ENCODE measurements at places on chromosomes 5 and 9.

GRCh38 chr5:83662558-83662957 lies 58.1 kb downstream of the HAPLN1 start:
- no peak for DNase-seq

DNA sequence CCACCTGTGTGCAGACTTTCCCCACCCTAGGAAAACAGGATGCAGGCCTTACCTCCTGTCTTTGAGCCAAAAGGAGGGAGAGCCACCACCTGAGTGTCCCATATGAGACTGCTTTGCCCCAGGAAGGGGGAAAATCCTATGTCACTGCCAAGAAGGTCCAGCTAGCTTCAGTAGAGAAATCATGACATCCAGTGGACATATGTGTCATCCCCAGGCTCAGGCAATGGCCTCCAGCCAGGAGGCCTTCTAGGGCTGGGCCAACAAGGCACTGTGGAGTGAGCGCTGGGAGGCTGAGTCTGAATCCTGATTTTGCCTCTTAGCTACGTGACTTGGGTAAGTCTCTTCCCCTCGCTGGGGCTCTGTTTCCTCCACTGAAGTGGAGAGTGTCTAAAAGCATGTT lies 60.2 kb downstream of the SMIM23 start:
- DNase-seq: no peak

DNA sequence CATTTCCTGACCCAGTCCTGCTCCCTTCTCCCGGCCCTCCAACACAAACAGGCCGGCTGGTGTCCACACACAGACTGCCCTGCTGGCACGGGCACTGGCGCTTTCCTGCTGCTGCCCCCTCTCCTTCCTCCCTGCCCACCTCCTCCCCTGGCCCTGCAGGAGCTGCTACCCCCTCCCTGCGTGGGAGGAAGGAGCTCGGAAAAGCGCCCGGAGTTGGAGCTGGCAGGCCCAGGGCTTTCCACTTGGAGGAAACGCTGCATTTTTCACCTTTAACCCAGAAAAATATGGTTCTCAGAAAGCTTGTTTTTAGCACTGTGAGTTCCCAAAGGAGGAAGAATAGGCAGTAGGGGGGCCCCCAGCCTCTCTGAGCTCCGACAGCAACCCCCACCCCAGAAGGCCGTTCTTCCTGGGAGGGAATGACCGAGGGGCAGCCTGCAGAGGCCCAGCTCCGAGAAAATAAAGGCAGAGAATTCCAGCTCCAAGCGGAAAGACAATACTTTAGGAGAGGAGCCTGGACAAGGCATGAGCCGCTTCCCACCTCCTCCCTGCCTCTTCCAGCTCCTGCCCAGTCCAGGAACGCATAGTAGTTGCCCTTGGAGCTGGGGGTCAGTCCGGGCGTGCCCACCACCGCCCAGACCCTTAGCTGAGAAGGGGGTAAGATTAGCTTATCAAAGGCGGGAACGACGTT lies 88.9 kb downstream of the LIFR start:
- peak; percentile 86 for DNase-seq

DNA sequence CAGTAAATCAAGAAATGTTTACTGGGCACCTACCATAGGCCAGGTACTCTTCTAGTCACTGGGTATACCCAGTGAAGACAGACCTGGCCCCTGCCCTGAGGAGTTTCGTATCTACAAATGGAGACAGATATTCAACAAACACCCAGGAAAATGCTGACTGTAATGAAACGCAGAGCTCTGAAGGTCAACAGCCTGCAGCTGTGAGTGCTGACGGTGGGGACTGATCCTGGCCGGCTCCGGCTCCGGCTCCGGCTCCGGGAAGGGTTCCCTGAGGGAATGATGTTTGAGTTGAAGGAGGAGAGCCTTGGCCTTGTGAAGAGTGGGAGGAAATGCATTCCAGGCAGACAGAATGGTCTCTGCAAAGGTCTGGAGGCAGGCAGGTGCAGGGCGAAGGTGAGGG lies 23.1 kb downstream of the FGFR4 start:
- no peak for DNase-seq

- DNase-seq: peak; percentile 86
Observed at GRCh38 chr5:160369990-160370712, at the start of gene C1QTNF2. Gene C1QTNF2, minus strand, starts transcription at chr5:160370626. Its CDS starts 15,615 bp downstream, at chr5:160355011.

DNA sequence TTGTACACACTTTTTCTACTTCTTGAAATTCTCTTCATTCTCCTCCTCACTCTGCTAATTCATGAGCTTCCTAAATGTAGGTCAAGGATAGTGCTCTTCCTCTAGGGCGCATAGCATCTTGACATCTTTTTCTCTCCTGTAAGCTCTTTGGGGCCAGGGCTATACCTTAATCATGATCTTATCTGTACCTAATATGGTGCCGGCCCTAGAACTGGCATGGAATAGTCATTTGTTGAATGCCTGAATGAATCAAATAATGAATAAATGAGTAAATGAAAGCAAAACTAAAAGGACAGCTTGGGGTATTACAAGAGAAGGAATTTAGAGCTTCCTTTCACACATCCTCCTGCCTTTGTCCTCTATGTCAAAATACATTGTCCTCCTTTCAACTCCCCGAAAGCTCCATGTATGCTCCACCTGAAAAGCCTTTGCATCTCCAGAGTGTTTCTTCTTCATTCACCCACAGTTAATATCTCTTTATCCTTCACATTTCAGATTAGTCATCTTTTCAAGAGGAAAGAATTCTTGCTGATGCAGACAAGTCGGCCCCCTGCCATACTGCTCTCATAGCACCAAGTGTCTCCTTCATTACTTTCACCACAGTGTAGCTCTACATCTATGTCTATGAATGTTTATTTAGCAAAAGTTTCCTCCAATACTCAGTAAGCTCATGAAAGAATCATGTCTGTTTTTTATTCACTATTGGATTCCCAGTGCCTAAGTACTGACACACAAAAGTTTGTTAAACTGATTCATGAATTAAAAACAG lies 16.4 kb upstream of the PPP2R2B start:
- DNase-seq: no peak

DNA sequence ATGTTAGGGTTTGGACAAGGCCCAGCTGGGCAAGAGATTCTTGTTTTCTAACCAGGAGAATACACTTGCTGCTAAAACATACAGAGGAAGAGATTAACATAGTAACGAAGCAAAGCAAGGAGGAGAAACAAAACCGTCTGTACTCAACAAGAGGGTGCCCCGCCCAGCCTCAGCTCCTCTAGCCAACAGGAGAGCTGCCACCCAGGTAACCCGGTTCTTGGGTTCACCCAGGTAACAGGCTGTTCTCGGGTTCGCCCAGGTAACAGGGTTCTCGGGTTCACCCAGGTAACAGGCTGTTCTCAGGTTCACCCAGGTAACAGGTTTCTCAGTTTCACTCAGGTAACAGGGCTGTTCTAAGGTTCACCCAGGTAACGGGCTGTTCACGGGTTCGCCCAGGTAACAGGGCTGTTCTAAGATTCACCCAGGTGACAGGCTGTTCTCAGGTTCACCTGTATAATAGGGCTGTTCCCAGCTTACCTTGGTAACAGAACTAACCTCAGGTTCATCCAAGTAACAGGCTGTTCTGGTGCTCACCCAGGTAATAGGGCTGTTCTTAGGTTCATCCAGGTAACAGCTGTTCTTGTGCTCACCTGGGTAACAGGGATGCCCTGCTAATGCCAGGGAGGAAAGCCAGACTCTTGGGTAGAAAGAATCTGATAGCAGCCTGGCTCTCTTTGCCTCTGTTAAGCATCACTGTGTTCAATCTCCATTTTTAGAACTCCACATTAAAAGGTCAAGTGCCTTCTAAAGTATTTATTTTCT lies 271.6 kb downstream of the SYK start:
- DNase-seq: no peak

GRCh38 chr5:36957953-36958537 lies 81.5 kb downstream of the NIPBL start:
- DNase-seq: no peak

DNA sequence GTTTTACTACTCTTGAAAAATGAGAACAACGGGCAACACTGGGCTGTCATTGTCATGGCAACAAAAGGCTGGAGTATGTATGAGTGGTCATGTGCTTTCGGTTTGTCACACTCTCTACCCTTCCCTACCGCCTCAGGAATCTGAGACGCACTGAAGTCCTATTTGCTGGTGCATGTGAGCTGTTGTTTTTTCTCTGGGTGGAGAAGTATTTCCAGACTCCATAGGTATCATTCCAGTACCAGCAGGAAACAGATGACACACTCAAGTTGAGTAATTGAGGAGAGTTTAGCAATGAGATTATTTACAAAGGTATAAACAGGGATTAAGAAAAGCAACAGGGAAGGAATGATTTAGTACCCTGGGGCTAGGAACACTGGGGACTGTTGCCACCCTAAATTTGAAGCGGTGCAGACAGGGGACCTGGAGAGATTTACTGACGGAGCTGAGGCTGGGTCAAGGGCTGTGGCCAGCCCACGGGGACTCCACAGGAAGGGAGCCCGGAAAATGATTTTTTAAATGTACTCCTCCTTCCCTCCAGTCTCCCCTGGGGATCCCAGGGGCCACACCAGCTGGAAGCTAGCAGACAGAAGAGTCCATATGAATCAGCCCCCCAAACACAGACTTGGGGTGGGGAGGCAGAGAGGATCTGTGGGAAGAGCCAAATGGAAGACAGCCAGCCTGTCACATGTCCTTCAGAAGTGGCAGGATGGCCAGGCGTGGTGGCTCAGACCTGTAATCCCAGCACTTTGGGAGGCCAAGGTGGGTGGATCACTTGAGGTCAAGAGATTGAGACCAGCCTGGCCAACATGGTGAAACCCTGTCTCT lies 13.2 kb upstream of the ZBTB43 start:
- DNase-seq: no peak

DNA sequence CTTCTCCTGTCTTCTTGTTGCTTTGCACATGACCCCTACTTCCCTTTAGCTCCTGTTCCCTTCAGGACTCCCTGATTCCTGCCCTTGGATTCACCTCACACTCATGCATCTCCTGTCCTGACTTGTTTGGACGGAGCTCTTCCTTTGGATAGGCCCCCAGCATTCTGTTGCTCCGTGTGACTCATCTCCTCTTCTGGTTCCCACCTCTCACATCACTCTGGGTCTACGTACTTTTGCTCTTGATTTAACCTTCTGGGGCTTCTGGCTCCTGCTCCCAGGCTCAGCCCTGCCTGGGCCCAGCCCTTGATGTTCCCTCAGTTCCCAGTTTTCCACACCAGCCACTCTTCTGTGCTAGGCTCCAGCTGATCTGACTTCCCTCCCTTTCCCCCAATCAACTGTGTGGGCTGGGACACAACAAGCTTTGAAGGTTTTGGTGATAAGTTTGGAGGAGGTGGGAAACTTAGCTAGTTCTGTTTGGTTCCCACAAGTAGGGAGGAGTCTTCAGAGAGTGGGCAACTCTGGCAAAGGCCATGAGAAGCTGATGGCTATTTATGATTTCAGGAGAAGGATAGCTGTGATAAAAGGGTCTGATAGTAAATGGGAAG lies 331.5 kb downstream of the ARHGEF28 start:
- no peak for DNase-seq

DNA sequence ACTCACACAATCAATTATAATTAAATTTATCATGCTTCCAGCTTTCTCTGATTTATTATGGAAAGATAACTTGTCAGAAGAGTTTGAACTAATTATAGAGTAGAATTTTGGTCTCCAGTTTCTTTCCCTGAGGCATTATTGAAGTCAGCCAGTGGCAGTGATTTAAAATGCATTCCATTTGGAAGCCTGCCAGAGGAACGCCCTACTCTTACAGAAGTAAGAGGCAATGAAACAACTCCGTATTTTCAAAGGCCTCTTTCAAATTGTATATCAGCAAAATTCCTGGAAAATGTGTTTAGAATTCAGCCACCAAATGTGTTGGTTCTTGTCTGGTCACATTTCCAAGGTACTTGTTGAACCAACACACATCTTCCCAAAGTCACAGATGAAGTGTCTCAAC lies 640.9 kb downstream of the SEMA5A start:
- no peak for DNase-seq

GRCh38 chr5:175554296-175554695 lies 75.9 kb downstream of the SFXN1 start:
- DNase-seq: no peak

GRCh38 chr9:134778841-134779411 lies 101.7 kb upstream of the FCN2 start:
- peak; percentile 87 for DNase-seq

DNA sequence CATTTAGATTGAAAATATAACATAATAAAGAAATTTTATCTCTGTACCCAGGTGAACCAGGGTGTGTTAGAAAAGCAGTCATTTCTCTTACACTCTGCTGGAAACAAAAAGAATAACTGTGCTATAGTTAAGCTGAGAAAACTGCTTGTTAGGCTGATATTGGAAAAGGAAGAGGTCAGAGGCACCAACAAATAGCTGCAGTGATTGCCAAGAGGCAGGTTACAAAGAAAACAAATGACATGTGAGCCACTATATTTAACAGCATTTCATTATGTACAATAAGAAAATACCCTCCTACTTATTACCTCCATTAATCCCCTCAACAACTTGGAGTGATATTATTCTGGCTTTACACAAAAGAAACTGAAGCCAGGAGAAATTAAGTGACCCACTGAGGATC lies 607.9 kb upstream of the TLE4 start:
- DNase-seq: no peak

DNA sequence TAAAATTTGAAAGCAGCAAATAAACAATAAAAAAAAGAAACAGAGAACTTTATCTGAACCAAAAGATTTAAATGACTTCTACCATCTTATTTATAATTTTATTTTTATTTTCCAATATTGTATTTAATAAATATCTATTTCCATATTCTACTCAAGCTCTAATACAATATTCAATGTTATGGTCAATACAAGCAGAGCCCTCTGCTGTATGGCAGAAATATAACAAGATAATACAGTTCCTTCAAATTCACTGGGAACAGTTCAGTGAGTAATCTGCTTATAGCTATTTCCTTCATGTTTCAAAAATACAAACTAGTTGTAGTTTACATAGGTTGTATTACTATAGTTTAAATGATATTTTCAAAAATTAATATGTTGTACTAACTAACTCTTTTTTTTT lies 332.7 kb downstream of the PRDM9 start:
- no peak for DNase-seq

DNA sequence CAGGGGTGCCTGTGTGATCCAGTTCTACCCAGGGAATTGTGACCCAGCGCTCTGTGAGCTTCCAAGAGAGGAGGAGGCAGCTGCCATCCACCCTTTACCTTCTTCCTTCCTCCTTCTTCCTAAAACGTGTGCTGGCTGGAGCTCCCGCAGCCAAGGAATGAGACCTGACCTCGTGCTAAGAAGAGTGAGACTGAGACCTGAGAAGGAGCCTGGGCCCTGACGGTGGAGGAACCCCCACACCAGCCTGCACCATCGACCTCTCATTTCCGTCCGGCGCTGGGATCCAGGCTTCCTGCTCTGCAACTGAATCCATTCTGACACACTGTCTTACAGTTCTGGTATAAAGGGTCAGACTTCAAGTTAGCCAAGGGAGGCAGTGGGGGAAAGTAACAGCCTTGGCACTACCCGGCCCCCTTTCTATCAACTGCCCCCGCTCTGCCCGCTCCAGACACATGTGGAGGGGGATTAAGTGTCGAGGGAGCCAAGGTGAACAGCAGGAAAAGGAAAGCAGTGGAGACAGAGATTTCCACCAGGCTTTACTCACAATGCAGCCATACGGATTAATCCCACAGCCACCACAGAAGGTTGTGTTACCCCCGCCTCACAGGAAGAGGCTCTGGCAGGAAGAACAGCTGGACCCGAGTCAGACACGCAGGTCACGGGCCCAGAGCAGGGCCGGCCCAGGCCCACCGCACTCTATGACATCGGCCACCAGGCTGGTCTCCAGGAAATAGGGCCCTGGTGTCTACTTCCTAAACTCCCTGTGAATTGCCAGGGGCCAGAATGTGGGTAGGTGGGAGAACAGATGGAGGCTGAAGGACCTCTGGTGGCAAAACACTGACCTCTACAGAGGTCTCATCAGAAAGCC lies 15.8 kb downstream of the MGAT1 start:
- peak; percentile 63 for DNase-seq

All from left hindlimb (tissue), 1 donor.